Effector CD8-positive, alpha-beta T cell (primary cell): ENCODE measurements at places on chromosomes 1 and 21.

- DNase-seq, result no peak
Observed at GRCh38 chr1:94795434-94795833, 24.7 kb upstream of the SLC44A3 start.

- no peak for DNase-seq
Observed at GRCh38 chr21:31346256-31346821, 2.3 kb upstream of the TIAM1 start.

GRCh38 chr1:198687429-198687828 lies 48.6 kb downstream of the PTPRC start:
- DNase-seq, result no peak

- no peak for DNase-seq
Observed at GRCh38 chr1:36567601-36568341, 85.1 kb upstream of the CSF3R start.

- DNase-seq, result no peak
Observed at GRCh38 chr1:246512635-246513034, 5.6 kb upstream of the SMYD3 start.

- DNase-seq, result no peak
Observed at GRCh38 chr1:76510672-76511557, 356.4 kb upstream of the ST6GALNAC5 start.

GRCh38 chr1:201262963-201263608 lies 20.2 kb upstream of the PKP1 start:
- DNase-seq, result no peak

- no peak for DNase-seq
Observed at GRCh38 chr1:63843010-63843409, 69.2 kb downstream of the ROR1 start.
